GM12891 (cell line): ENCODE measurements at places on chromosomes 11 and 22.

DNA sequence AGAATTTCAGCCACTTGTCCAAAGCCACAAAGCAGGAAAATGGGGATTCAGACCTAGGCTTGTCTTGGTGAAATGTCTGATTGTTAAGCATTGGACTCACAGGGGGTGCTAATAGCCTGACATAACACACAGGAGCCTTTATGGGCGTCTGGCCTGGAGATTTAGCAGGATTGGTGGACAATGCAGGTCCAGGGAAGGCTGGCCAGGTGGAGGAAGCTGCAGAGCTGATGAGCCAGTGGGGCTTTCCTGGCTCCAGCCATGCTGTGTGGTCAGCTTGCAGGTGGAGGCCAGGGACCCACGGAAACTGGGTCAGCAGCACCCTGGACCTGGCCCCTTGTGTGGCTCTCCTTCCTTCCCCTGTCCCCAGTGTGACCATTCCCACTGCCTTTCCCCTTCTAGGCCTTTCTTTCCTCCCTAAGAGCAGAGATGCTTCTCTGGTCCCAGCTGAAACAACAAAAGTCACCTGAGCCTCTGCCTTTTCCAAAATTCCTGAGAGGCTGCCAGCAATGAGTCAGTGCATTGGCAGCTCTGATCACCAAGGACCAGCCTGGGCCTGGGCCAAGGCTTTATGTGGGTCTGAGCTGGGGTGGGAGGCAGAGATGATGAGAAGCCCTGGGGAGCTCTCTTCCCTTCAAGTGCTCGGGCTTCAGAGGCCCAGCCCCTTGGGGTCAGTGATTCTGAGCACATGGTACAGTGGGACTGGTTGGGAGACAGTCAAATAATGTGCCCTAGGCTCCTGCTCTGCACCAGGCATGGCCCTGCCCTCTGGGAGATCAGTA, 85.2 kb downstream of the CCDC81 start:
- DNase-seq = no peak

- DNase-seq = no peak
Observed at GRCh38 chr11:109734566-109734965, 312.6 kb downstream of the C11orf87 start.

GRCh38 chr11:95283146-95283545, 52.1 kb upstream of the SESN3 start:
- no peak for DNase-seq

DNA sequence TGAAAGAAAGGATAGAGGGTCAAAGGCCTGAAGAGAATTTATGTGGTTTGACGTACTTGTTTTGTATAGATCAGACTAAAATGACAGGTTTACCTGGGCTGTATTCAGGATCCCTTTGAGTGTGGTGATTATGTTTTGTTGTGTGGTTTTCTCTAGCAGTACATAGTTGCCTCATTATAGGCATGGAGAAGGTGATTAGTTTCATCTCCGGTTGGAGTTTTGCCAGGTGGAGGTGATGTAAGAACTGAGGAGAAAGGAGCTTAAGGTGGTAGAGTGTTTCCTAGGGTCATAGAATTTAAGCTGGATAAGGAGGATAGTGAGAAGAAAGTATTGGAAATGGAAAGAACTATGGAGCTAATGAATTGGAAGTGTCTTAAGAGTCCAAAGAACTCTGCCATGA, 229.0 kb downstream of the TMEM135 start:
- DNase-seq = no peak

- DNase-seq = no peak
Observed at GRCh38 chr11:64313491-64314145, 3.7 kb downstream of the TRMT112 start.

- no peak for DNase-seq
Observed at GRCh38 chr11:108221371-108221770, 1.1 kb downstream of the NPAT start.

DNA sequence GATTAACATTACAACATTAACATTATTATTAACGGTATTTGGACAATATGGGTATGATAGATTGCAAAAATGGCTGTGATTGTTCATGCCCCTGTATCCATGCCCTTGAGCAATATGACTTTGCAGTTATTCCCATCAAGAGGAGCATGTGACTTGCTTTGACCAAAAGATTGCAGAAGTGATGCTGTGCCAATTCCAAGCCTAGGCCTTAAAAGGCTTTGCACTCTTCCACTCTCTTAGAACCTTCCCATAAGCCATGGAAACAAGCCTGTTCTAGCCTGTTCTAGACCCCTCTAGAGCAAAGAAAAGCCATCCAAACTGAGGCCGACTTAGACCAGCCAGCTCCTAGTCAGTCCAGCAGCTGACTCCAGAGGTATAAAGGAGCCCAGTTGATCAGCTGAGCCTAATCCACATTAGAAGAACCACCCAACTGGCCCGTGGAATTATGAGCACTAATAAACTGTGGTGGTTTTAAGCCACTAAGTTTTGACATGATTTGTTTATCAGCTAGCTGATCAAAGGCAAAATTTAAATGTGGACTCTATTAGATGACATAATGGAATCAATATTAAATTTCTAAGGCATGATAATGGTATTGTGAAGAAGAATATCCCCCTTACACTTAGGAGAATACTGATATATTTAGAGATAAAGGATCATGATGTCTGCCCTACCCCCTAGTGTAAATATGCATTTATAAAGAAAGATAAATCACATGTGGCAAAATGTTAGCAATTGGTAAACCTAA, 28.6 kb downstream of the RAB30 start:
- no peak for DNase-seq
